ENCODE measurements at places on chromosomes 13 and 19. TPM values are rescaled to one million over a fixed set of nuclear protein-coding genes. Genes with fewer than 3 reads are reported as not detected.

DNA sequence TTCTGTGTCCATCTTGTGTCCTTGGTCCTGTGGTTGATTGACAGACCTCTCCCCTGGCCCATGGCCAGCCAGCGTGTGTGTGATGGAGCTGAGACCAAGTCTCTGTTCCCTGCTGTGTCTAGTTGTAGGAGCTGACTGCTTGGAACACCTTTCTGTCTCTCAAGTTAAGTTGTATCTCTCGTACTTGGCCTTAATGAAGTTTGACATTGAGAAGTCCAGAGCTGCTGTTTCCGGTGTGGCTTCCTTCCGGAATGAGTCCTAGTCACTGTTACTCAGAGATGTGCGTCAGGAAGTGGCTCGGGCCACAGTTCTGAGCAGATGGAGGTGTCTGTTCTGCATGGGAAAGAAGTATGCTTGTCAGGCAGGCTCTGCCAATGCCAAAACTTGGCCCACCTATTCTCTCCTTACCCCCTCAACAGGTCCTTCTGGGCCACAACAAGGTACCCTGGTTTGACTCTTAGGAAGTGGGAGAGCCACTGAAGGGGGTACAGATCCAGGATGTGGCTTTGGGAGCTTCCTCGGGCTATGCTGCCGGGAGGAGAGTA is 54.3 kb downstream of the GATAD2A start:
- DNase-seq, result no peak

Gene SIGLEC5
- total RNA-seq, result not detected

Gene TEX101
- total RNA-seq, result not detected

- DNase-seq, result no peak
These were observed 94.3 kb upstream of the PABPC3 start for GRCh38 chr13:25001476-25002206.

Gene ZNF98
- total RNA-seq, result not detected

Gene IGSF23
- total RNA-seq, result not detected

DNA sequence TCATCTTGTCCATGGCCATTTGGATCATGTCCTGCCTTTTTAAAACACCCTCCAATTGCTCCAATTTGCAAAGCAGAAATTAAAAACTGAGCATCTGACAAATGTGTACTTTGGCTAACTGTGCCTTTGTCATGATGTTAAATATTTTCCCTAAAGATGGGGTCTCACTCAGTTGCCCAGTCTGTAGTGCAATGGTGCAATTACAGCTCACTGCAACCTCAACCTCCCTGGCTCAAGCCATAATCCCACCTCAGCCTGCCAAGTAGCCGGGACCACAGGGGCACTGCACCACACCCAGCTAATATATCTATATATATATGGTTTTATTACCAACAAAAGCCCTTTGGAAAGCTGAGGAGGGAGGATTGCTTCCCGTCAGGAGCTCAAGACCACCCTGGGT is 782.7 kb downstream of the UQCRFS1 start:
- DNase-seq, result no peak

Gene CD37
- total RNA-seq, result not detected

Gene RFPL4A
- total RNA-seq, result not detected

DNA sequence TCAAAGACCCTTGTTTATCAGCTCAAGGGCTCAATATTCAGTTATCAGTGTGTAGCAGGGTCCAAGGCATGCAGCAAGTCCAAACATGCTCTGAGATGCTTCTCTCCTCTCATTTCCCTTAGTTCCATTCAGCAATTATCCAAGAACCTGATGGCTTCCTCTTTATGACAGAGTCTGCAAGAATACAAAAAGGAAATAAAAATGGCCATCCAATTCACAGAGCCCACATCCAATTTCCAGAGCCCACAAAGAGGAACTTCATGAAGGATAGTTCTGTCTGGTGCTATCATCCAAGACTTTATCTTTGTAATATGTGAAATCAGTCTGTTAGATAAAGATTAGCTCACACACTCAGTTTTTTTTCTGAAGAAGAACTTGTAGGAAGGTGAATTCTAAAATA is 217.2 kb downstream of the LACC1 start:
- DNase-seq, result no peak

Gene NLRP7
- total RNA-seq, result not detected

Gene PLPPR3
- total RNA-seq, result 162 TPM

GRCh38 chr13:20002787-20003186 is 44.3 kb downstream of the ZMYM2 start:
- no peak for DNase-seq

DNA sequence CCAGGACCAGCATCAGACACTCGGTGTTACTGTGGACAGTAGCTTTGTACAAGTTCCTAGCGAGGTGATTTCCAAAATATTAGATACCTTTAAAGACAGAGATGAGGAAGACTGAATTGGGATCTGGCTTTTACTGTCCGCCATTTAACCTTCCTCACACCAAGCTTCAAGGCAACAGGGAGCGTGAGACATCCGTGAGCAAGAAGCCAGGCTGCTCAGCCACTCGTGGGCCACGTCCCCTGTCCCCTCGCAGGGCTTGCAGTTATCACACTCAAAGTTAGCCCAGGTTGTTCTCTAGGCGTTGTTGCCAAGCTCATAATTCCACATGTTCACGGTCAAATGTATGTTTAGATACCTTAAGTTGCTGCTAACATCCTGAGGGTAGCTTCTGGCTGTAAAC is 102.9 kb downstream of the COL4A2 start:
- no peak for DNase-seq

DNA sequence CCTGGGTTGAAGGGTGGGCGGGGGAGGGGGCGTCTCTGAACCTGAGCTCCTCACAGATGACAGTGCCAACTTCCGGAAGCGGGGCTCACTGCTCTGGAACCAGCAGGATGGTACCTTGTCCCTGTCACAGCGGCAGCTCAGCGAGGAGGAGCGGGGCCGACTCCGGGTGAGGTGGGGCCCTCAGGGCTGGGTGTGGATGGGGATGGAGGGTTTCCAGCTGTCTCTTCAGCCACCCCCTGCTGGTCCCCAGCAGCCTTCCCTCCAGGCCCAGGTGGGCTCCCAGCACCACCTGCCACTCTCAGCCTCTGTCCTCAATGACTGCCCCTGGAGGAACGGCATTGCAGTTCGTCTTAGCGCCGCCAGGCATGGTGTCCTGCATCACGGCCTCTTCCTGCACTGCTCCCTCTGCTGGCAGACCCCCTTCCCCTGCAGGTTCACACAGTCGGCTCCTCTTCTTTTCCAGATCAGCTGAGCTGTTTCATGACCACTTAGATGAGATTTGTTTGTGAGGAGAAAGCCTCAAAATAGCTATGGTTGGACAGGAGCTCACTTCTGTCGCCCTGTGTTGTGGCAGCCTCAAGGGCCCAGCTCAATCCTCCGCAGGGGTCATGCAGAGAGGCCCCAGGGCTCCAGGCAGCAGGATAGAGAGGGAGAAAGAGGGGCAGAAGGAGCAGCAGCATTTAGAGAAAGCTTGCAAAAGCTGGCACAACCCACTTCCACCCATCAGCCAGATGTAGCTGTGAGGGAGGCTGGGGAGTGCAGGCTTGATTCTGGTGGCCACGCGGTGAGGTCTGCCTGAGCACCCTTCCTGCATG is 2.5 kb upstream of the GARIN5A start:
- no peak for DNase-seq

DNA sequence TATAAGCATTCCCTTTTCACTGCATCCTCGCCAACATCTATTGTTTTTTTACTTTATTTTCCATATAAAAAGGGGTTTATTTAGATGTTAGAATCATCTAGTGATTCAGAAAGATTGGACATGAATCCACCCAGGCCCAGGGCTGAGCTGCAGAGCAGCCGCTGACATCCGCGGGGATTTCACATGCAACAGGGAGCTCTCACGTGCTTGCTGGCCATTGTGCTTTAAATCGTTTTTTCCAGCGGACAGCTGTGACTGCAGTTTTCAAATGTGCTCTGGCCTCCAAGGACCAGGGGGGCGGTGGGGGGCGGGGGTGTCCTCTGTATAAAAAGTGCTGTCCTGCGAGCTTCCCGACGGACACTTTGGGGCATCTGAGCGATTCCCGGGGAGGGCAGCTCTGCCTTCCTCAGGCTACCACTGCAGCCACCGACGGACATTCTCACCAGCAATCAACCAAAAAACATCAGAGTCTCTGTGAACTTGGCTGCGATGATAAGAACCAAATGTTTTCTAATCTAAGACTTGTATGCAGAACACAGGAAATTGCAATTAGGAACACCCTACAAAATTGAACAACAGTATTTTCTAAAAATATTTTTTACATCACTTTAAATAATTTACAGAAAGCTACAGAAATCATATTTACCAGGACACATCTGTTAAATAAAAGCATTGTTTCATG is 12.6 kb downstream of the RB1 start:
- DNase-seq, result no peak

DNA sequence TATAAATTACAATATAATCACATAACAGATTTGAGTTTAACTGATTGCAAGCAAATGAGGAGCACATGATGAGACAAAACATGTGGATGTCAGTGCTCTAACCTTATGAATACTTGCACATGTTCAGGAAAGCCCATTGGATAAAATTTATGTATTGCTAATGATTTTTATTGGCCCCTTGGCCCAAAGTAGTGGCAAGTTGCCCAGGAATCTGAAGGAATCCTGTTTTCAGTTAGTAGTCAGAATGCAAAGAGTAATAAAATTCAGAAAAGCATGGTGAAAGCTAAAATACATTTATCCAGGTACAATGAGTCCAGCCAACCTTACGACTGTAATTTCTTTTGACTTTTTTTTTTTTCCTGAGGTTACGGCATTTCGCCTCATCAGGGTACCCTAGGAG is 1539.4 kb downstream of the EFNB2 start:
- no peak for DNase-seq

GRCh38 chr19:1087813-1088415 is 7.3 kb downstream of the POLR2E start:
- no peak for DNase-seq
